ENCODE measurements at places on chromosomes 7 and 10.

- no peak for DNase-seq
Measured at GRCh38 chr7:159076333-159076732, 68.3 kb downstream of the VIPR2 start.

DNA sequence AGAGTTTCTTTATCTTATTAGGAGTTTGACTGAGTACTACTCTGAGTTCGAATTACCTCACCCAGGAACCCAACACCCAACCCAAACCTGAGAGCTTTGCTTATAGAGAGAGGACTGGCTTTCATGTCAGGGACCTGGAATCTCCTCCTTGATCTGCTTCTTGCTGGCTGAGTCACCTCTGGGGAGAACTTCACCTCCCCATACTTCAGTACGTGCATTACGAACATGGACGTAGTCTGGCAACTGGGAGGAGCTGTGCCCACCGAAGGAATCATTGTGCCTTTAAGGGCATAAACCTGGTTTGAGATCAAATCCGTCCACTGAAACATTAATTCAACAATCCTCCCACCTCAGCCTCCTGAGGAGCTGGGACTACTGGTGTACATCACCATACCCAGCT is 12.2 kb upstream of the PSAP start:
- no peak for DNase-seq

- DNase-seq = no peak
Measured at GRCh38 chr10:71260622-71261325, 48.4 kb downstream of the UNC5B start.

DNA sequence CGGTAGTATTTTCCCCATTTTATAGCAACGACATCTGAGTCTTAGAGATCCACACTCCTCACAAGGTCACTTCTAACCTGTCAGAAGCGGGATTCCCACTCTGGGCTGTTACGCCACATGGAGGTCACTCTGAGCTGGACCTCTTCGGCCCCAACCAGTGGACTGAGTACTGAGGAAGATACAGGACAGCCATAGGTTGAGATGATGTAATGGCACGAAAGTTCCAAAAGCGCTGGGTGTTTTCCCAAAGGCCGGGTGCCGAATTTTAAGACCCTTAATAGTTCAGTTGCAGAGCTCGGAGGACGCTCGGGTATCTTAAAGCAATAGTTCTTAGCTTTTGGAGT is 699 bp downstream of the GHITM start:
- peak; percentile 57 for DNase-seq

GRCh38 chr10:131315344-131315743 is 3.8 kb upstream of the TCERG1L start:
- DNase-seq = no peak

GRCh38 chr10:43177595-43177994 is 39.4 kb downstream of the CSGALNACT2 start:
- DNase-seq = no peak

DNA sequence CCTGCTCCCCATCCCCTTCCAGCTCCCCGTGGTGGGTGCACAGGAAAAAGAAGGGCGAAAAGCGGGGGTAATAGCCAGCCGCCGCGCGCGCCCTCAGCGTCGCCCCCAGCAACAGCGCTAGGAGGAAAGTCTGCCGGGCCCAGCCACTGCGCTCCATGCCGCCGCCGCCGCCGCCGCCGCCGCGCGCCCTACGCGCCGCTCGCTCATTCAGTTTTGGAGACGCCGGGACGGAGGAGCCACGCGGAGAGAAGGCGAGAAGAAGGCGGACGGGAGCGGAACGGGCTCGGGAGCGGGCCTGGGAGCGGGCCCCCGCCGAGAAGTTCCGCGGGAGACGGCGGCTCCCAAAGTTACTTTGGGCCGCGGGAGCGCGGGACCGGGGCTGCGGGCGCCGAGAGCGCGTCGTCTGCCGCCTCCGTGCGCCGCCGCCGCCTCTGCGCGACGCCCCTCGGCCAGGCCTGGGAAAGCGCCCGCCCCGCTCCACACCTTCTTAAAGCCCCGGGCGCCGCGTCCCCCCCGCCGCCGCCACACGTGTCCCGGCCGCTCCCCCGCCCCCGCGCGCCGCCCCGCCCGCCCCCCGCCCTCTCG is at the start of gene RELN:
TSS of gene RELN (minus strand) at position 459 of the 585 bp plus-strand sequence. CDS start at position 157, 302 bp downstream.
- DNase-seq = peak; percentile 58

DNA sequence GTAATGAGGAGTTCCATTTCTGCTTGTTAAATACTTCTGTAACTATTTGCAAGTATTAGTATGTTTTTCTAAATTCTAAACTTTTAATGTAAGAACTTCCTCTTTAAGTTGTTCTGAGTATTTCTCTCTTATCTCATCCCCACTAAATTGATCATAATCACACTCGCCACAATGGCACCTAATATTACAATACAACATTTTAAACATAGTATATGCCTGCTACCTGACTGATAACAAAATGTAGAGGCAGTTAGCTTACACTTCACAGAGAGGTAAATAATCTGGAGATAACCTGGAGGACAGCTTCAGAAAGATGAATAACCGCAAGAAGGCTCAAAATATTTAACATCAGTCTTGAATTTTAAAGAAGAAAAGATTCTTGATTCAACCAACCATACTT is 48.6 kb downstream of the HIBADH start:
- DNase-seq = no peak

DNA sequence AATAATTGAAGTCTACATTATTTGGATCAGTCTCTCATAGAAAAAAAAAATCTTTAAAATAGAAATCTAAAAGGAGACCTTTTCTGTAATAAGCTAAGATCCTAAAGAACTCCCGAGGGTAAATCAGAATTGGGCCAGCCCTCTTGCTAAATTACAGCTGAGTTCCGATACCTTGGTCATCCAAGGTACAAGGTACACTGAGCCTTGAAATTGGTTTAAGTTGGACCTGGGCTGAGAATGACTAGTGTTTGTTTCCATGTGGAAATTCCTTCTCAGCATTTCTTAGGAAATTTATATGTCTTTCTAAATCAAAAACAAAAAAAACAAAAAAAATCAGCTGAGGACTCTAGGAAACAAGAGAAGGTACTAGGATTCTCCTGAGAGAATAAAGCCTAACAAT is 64.9 kb downstream of the DNMBP start:
- DNase-seq = no peak

DNA sequence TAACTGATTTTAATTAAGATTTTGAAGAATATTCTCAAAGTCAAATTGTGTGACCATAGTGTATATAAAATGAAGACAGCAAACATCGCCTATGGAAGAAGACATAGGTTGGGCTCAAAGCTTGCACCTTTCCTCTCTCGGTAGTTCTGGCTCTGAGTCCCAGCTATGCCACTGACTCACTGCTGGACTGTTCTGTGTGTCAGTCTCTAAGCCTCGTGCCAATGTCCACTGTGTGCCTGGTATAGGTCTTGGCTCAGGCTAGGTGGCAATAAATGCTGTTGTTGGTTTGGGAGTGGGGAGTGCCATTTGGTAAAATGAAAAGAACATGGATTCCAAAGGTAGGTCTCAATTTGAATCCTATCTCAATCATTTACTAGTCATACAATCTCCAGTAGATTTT is 137.5 kb upstream of the RHEB start:
- no peak for DNase-seq

DNA sequence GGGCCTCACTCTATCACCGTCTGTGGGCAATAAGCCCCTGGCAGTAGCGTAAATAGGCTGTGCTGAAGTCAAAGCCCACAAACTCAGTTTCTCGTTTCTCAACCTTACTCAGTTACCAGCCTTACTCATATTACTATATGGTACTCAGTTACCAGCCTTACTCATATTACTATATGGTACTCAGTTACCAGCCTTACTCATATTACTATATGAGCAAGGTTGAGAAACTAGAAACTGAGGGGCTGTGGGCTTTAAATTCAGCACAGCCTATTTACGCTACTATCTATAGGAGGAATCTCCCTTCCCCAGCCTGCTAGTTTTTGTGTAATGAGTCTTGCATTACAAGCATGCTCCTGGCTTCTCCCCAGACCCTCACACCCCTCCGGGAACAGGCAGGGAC is 35.4 kb downstream of the CCDC3 start:
- no peak for DNase-seq

GRCh38 chr7:98231493-98232262 is 20.4 kb downstream of the TECPR1 start:
- no peak for DNase-seq

DNA sequence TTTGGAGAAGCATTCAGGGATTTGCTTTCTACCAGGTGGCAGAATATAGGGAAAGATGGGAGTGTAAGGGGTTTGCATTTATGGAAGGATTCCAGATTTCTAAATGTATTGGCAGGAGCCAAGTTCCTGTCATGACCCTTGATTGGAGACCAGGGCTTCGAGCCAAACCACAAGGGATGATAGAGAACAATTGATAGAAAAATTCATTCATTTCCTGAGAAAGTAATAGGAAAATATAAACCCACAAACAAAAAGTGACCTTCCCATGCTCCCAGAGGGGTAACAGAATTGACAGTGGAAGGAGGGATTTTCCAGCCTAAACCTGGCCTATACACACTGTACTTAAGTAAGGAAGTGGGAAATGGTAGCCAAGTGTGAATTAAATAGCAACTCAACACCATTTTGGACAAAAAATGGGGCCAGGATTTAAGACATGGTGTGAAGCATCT is 22.4 kb upstream of the IFIT2 start:
- no peak for DNase-seq

DNA sequence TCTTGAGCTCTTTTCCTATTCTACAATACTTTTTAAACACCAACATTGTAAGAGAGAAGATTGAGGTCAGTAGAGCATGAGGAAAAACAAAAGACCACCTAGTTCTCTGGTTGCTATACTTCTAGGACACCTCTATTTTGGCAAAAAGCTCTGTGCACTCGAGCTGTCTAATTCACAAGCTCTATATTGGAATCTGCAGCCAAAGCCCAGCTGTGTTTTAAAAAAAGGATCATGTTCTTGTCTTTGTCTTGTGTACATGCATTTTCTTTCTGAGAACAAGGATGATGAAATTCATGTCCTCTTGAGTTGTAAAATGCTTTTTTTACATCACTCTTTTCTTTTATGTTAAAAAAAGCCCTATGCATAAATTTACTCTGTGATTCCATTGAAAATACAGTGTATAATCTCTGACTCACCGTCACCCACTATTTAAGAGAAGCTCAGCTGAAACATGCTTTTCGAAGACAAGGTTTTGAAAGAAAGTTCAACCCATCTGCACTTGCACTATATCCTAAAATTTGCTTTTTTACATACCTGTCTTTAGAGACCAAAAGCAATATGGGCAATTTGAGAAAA is 215.5 kb upstream of the VSTM2A start:
- no peak for DNase-seq

DNA sequence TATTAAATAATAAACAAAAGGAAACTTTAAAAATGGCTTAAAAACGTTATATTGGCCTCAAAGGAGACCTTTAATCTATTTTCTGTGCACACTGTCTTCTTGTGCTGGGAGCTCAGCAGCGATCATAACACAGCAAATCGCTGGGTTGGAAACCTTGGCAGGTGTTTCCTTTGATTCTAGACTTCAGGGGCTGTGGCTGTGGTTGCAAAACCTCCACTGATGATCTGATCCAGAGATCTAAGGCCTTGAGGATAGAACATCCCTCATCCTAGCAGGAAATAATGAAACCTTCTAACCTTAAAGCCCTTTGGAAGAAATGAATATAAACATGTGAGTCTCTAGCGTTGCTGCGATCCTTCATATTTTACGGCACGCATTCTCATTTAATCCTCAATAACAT is 29.8 kb downstream of the CDHR3 start:
- DNase-seq = no peak

GRCh38 chr7:151411551-151411950 is 1.7 kb upstream of the WDR86 start:
- no peak for DNase-seq

GRCh38 chr7:141704112-141704511 is 2.1 kb upstream of the DENND11 start:
- no peak for DNase-seq
